ENCODE measurements at places on chromosomes 5 and 9.

GRCh38 chr9:124357721-124358361 is 57.4 kb downstream of the PSMB7 start:
- no peak for DNase-seq

DNA sequence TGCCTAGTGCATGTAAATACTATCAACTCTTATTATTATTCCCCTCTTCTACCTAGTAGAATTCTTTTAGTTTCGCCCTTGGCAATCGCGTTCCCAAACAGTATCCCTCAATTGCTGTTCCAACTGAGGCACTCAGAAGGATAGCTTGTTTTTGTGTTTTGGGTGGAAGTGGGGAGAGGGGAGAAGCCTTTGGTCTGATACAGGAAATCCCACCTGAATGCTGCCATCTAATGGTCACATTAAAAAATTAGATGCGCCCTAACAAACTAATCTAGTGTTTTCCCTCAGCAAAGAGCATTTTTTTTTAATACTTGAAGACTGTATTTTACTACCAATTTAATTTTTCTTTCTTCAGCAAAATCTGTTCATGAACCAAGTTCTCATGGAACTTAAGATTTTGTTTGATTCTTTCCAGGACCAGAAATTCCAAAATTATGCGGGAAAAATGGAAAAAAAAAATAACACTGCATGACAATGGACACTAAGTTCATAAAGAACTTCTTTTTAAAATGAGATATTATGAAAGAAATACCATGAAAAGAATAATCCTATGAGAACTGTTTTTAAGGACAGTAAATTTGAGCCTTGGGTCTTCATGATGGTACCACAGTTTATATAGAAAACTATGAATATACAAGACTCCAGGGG is 22.2 kb upstream of the GLDC start:
- DNase-seq, result no peak

GRCh38 chr5:164763206-164763605 is 1257.8 kb downstream of the MAT2B start:
- no peak for DNase-seq

DNA sequence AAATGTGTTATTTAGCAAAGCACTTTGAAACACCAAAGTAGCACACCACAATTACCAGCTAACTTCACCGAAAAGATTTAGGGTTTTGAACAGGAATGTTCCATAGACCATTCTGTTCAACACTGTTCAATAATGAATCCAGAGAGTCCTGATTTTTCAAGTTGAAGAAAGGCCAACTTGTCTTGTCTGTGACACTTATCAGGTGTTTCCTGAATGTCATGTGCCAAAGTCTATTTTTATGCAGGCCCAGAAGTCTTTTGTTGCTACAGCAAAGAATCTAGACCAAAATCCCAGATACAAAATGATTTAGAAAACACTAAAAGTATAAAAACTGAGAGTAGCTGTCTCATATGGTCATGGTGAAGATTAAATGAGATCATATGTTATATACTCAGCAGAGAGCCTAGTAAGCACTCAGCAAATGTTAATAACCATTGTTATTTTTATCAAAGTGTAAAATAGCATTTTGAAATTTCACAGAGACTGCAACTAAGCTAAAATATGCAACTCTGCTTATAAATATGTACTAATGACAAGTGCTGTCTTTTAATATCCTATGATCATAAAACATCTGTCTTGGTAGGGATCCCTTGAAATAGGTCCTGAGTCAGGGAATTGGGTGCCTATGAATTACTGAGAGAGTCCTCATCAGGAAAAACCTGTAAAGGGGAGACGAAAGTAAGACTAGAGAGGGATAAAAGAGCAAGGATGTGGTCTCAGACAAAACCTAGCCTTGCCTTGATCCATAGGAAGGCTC is 122.4 kb upstream of the SLC12A2 start:
- DNase-seq, result no peak

GRCh38 chr5:145500710-145501109 is 334.4 kb downstream of the PRELID2 start:
- no peak for DNase-seq

GRCh38 chr9:79812099-79812498 is 240.3 kb downstream of the TLE4 start:
- no peak for DNase-seq

DNA sequence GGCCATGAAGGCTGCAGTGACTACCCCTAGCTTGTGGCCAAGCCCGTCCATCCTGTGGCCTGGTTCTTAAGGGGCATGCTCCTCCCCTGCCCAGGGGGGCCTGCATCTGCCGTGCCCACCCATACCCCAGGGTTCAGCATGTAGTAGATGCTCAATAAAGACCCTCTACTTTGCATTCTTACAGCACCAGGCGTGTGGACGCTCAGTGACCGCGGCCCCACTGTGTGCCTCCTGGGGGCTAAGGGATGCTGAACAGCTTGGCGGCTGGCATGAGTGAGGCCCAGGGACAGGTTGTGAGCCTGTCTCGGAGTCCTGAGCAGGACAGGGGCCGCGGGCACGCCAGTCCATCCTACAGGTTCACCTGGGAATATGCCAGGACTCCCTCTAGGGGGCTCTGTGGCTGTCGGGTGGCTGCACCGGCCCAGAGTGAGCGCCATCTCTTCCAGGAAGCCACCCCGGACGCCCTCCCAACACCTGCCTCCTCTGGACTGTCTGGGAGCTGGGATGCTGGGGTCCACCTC is 9.1 kb downstream of the NOTCH1 start:
- no peak for DNase-seq

DNA sequence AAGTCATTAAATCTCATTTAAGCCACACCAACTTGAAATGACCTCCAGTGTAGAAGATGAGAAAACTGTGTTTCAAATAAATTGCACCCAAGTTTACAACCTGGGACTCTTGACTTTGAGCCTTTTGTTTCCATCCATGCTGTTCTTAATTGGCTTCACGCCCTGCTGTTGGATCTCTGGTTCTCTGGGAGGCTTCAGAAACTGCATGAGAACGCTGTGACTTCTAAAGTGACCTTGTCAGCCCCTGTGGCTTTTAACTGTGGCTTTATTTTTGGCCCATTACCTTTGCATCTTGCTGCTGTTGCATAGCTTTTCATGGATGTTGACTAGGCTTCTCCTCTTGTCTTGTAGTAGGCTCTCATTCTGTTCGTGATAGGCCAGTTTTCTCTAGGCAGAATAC is 29.3 kb downstream of the TNFAIP8 start:
- DNase-seq, result no peak

DNA sequence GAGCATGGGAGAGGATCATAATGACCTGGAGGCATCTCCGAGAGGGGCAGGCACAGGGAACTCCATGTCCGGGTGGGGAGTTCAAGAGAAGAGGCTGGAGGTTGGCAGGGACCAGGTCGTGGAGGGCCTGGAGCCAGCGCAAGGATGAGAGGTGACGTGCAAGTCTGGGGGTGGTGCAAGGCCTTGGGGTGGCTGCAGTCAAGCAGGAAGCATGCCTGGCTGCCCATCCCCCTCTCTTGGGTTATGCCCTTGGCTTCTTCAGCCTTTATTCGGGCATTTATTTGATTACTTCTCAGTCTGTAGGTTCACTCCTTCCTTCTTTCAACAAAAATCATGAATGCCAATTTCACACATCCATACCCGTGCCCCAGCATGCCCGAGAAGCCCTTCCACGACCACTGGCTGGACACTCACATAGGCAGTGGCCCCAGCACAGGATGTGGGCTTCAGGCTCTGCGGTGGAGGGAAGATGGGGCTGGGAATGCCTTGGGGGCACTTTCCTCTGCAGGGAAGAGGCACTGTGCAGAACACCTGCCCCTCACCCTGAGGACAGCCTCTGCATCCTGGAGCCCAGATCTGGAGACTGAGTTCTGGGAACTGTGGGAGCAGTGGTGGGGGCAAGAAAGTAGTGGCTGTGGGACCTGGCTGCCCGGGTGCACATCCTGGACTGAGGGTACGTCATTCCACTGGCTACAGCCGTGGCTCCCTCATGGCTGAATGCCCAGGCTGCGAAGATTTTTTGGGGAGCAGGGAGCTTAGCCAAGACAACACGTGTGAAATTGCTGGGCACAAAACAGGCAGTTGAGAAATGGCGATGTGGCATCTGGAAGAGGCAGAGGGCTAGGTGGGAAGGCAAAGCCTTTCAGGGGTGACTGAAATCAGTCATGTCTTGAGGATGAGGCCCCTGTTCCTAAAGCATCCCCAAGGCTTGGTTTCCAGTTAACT is 38.6 kb downstream of the CRB2 start:
- DNase-seq, result no peak

DNA sequence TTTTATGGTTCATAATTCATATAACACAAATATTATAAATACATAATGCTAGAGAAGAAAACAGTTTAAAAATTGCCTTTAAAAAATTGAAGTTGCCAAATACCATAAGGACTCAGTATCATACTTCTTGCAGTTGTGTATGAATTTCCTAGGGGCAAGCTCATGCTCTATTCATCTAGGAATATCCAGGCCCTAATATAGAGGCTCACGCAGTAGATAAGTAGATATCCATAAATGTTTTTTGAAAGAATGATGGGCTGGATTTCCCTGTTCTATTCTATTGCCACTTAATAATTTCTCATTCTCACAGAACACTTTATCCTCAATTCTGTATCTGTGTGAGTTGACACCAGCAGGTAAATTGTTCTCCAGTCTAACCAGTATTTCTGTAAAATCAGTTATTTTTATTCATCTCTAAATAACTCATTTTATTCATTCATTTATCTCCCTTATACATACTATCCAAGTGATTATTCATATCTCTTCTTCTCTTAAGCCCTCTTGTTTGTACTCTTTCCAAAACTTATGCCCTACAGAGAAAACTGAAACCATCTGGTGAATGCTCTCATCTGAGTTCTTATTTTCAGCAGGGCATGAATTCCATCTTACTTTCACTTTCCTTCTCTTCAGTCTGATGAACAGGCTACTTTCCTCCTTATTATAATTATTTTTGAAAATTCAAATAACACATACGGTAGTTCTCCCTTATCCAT is 97.1 kb downstream of the SLC44A1 start:
- no peak for DNase-seq

DNA sequence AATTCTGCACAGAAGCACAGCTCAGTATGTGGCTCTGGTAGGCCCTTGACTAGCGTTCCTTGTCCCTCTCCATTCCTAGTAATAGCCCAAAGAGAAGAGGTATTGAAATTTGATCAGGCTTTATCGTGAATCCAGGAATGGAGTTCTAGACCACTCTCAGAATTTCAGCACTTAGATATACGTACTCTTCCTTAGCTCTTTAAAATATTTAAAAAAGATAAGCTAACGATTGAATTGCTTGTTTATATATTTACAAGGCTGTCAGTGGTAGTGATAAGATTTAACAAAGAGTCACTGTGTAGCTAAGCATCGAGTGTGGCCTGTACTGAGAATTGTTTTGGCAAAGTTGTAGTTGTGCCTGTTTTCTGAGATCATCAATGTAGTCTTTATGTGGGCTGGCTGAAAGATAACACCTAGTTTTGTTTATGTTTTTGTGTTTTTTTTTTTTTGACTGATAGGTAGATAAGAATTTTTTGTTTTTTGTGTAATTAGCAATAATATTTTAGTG is 2.5 kb downstream of the KIAA1958 start:
- no peak for DNase-seq

DNA sequence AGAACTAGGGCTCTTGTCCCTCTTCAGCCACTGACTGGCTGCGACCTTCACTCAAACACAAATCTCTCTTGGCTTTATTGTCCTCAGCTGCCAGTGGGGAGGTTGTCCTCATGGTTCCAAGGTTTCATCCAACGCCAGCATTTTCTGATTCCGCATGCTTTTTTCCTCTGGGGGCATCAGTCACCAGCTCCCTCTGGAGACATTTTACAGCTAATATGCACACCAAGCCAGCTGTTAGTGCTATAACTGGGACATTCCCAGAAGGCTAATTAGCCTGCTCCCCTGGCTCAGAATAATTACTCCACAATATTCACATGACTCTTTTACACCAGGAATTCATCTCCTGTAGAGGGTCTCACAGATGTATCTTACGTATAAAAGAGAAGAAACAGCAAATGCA is 193.6 kb upstream of the ANKRD55 start:
- no peak for DNase-seq

- DNase-seq, result no peak
Observed at GRCh38 chr9:108621991-108622855, 233.6 kb downstream of the ACTL7B start.

GRCh38 chr9:2013743-2014475 is 1.2 kb upstream of the SMARCA2 start:
- DNase-seq, result no peak

GRCh38 chr5:148623741-148624140 is 30.6 kb downstream of the HTR4 start:
- no peak for DNase-seq
